Stimulated activated CD8-positive, alpha-beta memory T cell treated with anti-CD3 and anti-CD28 coated beads, Interleukin-15, amount 100 ng/mL, for 4 hours (primary cell): ENCODE measurements at places on chromosomes 6 and 20.

DNA sequence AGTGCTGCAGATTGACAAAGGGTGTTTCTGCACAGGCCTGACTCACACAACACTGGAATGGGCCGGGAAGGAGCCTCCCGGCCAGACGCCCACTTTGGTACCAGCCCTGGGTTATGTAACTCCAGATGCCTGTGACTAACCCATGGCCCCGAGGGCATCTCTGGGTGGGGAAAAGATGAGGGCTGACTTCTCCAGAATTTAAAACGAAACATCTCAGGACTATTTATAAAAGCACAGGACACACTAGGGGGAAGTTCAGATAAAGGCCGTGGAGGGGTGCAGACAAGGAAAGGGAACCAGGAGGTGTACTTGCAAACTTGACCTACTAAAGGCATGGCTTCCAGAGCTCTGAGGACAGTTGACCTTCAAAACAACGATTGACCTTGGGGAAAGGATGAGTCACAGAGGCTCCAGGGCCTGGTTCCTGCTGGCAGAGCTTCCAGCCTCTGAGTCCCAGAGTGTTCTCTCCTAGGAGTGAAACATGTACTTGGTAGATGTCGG, 196.9 kb downstream of the NFATC2 start:
- no peak for DNase-seq

DNA sequence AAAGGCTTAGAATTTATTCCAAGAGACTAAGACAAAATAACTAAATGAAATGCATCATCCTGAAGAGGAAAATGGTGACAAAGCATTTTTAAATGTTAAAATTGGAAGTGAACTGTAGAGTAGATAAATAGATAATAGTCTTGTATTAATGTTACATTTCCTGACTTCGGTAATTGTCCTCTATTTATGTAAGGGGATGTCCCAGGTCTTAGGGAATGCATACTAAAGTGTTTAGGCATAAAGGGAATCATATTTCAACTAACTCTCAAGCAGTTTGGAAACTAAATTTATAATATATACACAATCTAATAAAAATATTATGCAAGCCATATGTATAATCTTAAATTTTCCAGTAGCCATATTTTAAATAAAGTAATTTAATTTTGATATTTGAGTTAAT, 159.3 kb downstream of the WDR27 start:
- DNase-seq: no peak

DNA sequence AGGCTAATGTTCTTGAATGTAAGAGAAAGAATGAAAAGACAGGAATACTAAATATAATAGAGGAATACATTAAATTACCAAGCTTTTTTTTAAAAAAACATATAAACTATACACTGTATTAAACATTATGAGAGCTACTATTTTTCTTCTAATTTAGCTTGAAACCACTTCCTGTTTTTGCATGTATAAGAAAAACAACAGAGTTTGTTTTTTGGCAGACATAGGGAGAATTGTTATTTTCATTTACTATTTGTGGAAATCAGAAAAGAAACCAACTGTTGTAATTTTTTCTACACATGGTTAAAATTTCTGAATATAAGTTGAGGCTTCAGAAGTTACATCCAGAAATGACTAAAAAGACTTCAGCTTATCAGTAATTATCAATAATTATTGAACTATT, 991.8 kb upstream of the GJE1 start:
- DNase-seq: no peak

- no peak for DNase-seq
Measured at GRCh38 chr6:131231891-131232290, 96.6 kb downstream of the AKAP7 start.

DNA sequence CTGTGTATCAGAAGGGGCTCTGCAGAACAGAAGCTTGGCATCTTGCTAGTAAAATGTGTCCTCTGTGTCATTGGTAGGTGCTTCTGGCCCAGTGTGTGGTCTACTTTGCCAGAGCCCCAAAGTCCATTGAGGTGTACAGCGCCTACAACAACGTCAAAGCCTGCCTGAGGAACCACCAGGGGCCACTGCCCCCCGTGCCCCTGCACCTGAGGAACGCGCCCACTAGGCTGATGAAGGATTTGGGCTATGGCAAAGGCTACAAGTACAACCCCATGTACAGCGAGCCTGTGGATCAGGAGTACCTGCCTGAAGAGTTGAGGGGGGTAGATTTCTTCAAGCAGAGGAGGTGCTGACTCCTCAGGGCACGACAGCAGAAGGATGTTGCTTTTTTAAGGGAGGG, 19.7 kb downstream of the WRNIP1 start:
- no peak for DNase-seq

GRCh38 chr6:11179088-11179418, 53.4 kb downstream of the NEDD9 start:
- no peak for DNase-seq

- DNase-seq: no peak
Measured at GRCh38 chr6:16985513-16986284, 116.2 kb upstream of the STMND1 start.

DNA sequence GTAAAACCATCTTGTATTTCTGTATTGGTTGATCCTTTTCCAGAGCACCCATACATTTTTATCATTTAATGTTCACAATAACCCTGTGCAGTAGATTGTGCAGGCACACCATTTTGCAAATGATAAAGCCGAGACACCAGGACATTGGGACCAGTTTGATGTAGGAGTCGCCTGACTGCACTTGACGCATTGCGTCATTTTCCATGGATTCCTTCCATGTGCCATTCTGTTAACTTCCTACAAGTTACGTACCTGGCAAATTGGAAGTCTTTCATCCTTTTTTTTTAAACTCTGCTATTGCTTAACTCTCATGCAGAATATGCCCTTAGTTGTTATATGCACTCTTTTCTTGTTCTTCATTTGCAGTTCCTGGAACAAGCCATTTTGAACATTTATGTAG, 43.0 kb downstream of the PRPH2 start:
- no peak for DNase-seq
